ENCODE measurements at places on chromosomes 7 and 10.

DNA sequence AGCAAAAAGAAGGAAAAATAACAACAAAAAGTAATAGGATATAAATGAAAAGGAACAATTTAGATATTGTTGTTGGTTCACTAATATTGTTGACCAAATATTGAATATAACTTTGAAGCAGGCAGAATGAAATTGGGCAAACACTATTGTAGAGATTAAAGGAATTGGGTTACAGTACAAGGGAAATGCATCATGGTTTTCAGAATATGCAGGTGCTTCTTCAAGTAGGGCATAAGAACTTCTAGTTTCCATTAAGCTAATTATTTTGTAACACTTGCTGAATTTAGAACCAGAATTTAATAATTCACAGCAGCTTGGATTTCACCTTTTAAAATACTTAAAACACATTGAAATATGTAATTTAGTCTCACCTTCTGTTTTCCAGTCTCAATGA is 36.5 kb downstream of the RPA3 start:
- no peak for DNase-seq

DNA sequence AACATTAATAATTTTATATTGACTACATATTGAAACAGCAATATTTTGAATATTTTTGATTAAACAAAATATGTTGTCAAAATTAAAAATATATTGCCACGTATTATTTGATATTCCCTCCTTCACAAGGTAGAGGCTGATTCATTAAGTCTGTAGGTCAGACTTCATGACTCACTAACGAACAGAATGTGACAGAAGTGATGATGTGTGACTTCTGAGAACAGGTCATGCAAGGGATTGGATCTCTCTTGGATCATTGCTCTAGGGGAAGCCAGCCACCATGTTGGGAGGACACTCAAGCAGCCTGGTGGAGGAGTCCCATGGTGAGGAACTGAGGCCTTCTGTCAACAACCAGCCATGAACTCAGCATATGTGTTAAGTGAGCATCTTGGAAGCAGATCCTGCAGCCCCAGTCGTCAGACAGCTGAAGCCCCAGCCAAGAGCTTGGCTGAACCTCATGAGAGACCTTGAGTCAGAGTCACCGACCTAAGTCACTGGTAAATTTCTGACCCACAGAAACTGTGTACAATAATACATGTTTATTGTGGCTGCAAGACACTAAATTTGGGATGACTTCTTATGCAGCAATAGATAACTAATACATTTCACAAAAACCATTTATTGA is 66.6 kb downstream of the HTR5A start:
- no peak for DNase-seq

DNA sequence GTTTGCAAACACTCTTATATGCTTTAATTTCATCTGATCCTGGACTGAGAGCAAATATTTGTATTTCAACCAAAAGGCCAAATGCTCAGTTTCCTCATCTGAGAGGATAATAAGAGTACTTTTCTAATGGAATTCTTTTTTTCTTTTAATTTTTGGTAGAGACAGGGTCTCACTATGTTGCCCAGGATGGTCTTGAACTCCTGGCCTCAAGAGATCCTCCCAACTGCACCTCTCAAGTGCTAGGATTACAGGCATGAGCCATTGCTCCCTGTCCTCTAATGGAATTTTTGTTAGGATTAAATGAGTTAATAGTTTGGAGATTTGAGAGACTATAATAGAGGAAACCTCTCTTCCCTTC is 68.4 kb upstream of the KMT2E start:
- no peak for DNase-seq

DNA sequence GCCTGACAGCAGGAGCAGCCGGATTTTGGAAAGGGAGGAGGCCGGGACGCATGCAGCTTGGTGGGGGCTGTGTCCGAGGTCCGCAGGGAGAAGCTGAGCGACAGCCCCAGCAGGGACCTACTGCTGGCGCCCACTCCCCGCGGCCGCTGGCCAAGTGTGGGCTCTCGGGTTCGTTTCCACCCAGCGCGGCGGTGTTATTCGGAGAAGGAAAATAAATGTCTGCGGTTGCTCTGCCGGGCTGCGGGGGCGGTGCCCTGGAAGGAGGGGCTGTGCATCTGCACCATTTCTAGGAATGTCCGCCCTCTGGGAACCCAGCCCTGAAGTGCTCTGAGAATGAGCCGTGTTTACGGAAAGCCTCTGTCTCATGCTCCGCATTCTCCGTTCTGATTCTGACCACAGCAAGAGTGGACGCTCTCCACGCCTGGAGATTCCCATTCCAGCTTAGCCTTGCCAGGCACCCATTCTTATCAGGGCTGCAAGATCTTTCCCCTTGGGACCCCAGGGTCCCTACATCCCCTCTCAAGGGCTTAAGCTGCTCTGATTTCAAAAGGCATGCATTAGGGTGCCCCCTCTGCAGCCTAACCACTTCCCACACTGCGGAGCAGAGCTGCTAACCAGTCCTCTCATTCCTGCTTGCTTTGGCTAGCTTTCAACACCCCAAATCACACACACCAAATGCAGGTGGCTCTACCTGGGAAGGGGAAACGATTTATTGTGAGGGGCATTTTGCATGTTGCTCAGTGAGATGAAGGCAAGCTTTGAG is 256.6 kb upstream of the GLI3 start:
- no peak for DNase-seq

- DNase-seq, result no peak
Observed at GRCh38 chr10:88023676-88024075, 160.3 kb downstream of the PTEN start.

DNA sequence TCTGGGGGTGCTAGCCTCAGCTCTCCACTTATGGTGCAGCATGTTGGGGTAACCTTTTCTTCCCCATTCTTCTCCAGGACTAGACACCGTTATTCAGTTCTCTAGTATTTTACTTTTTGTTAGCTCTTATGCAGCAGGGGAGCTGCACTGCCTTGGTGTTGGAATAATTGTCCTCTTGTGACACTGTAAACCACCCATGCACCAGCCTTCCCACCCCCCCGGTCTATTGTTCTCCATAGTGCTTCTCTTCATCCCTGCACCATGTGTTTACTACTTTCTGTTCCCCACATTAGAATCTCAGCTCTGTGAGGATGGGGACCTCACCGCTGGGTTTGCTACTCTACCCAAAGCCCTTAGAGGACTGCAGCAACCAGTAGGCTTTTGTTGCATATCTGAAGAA is 230.7 kb downstream of the RPS24 start:
- DNase-seq, result no peak

Measured in CD4-positive, alpha-beta T cell treated with Interferon alpha-2 for 1 hour (primary cell).